ENCODE measurements at places on chromosomes 6 and 20.

GRCh38 chr20:48905297-48905647 lies 16.2 kb upstream of the ARFGEF2 start:
- DNase-seq = no peak

DNA sequence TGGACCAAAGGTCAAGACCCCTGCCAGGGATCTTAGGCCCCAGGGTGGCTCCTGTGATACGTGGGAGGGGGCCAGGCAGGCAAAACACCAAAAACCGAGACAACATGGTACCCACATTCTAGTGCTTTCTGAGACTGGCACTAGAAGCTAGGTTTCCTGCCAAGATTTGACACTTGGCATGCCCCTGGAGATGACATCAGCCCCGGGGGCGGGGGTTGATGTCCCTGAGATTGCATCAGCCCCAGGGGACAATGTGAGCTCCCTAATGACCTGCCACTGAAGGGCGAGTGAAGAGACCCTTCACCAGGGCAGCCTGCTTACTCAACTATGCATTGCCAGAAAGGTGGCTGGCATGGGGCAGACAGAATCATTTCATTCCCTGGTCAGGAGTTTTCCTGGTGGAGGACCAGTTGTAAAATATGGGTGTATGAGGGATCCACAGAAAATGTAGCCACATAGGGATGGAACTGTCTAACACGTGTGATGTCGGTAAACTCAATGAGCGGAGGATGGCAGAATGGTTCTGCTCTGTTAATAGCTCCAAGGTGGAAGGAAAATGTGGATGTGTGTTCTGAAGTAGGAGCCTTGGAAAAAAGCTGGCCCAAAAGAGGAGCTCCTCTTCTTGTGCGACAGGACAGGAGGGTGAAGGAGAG lies 219.7 kb downstream of the UNC5CL start:
- DNase-seq = no peak

DNA sequence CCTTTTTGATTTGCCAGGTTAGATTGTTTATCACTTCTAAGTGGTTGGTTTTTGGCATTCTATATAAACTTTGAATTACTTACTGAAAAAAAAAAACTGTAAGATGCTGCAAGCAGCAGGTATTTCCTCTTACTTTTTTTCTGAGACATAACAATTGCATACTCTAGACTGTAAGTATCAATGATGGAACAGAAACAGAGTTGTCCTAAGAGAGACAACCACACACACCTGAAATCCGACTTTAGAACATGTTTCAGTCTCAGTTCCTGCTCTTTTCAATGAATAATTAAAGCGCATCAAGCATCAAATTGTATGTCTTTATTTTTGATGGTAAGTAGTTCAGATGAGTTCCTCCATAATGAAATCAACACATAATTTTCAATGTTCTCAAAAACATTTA lies 105.3 kb upstream of the KHDRBS2 start:
- DNase-seq = no peak

DNA sequence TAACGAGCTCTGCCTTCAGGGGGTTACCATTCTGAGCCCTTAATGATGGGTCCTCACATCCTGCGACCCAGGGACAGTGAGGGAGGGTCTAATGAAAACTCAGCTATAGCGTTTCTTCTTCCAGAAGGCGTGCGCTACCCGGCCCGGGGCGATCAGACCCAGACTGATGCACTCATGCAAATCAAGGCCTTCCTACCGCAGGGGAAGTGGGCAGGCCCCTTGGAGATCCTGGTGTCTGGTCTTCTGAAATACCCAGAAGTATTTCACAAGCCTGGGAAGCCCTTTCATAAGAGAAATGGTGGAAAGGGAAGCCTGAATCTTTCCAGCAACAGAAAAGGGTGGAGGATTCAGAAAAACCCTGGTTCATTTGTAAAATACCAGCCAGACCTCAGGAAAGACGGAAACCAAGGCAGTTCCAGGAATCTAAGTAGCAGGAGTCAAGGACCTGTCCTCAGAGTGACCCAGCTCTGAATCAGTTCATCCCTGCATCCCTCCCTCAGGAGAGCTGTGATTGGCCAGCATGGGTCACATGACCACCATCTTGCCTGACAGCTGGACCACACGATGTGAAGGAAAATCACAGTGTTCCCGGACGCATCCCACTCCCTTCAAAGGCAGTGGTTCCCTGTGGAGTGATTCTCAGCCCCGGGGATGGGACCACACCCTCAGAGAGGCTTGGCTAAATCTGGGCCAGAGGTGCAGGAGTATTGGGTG lies 12.7 kb downstream of the BFSP1 start:
- no peak for DNase-seq

DNA sequence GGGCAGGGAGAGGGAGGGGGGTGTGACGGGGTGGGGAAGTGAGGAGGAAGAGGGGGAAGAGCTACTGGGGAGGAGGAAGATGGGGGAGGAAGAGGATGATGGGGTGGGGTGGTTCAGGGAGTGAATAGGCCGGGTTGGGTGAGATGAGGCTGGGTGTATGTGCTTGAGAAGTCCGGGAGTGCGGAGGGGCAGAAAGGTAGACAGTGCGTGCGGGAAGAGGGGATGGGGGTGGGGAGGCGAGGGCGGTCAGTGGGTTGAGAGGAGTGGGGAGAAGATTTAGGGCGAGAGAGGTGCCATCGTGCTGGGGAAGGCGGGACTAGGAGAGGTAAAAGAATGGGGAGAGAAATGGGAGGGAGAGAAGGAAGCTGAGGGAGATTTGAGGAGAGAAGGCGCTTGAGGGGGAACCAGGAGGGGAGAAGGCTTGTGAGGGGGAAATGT lies 30.9 kb upstream of the NOTCH4 start:
- DNase-seq = no peak

GRCh38 chr6:134764741-134765140 lies 185.2 kb downstream of the ALDH8A1 start:
- DNase-seq = no peak

- DNase-seq = no peak
Observed at GRCh38 chr6:41608443-41609151, 29.7 kb upstream of the MDFI start.

GRCh38 chr6:27303613-27304272 lies 8.3 kb downstream of the POM121L2 start:
- DNase-seq = no peak

GRCh38 chr6:24972311-24972958 lies 36.7 kb upstream of the RIPOR2 start:
- DNase-seq = no peak

DNA sequence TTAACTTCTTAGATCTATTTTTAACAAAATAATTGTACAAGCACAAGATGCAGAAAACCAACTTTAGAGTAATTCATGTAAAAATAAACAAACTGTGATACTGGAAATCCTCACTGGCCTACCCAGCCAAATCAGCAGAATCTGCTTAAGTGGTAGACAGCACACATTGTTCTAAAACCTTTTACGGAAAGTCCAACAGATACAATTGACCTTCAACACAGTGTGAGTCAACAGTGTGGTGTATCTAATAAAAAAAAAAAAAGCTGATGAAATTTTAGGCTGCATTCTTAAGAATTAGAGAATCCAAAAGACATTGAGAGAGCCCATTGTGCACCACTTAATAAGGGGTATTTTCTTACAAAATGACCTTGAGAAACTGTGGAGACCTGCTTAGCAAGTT lies 174.5 kb downstream of the COL21A1 start:
- DNase-seq = no peak

DNA sequence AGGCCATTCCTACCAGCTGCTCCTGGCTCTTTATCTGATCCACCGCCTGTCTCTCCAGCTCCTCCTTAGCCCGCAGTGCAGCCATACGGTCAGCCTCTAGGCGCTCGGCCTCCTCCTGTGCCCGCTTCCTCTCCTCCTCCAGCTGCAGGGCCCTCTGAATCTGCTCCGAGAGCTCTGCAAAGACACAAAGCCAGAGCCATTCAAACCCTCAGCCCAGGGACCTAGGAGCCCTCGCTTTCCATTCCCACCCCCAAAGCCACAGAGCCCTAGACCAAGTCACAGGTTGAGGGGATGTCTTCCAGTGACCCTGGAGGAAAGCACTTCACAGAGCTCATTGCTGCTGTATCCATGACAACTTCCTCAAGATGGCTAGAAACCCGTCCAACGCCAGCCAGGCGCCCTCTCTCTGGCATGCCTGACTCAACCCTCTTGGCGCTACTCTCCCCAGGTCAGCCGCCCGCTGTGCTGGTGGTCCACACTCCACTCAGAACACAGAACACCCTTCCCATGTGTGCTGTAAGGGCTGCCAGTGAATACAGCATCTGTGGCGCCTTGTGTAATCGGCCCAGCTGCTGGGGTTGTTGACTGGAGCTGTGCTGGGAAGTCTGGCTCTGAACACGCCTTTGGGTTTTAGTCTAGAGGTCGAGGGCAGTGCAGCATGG lies 49.3 kb downstream of the EZR start:
- DNase-seq = no peak

DNA sequence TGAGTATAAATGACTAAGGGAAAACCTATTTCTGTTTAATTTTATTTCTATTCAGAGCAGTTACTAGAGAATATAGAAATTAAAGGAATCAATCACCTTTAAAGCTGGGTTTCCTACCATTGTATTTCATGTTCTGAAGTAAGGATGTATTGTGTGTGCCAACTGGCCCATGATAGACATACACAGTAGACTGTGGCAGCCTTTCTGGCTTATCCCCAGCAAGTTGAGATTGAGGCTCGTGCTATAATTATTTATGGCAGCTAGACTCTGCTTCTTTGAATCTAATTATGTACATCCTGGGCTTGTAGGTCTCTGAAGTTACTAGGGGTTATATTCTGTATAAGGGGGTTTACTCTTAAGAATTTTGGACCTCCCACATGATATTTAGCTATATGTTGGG lies 44.4 kb downstream of the ZNF292 start:
- no peak for DNase-seq

GRCh38 chr6:159017757-159018559 lies 18.0 kb upstream of the RSPH3 start:
- DNase-seq = no peak

- DNase-seq = no peak
Observed at GRCh38 chr6:68994521-68994920, 359.4 kb downstream of the ADGRB3 start.

DNA sequence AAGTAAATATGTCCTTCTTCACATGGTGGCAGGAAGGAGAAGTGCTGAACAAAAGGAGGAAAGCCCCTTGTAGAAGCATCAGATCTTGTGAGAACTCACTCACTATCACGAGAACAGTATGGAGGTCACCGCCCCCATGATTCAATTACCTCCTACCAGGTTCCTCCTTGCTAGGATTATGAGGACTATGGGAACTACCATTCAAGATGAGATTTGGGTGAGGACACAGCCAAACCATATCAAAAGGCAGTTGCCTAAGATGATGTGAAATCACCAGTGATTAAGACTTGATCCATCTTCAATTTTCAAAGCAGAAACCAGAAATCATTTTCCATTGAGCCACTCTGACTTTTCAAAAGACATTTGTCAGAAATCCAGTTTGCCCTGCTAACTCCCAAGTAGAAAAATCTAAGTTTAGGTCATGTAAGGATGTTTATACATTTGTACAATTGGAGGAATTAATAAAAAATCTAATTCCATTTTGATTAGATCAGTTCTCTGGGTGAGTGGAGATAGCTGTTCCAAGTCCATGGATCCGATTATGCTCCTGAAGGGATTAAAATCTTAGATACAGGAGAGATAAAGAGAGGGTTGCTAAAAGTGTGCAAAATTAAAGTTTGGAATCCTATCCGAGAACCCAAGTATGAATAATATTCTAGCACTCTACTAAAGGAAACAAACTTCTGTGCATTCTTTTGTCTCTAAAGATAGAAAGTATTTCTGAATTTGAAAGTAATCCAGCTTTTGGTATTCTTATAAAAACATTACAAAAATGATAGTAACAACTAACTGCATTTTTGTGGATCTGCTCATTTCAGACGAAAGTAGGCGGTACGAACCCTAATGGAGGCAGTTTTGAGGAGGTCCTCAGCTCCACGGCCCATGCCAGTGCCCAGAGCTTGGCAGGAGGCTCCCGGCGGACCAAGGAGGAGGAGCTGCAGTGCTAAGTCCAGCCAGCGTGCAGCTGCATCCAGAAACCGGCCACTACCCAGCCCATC lies 39.5 kb downstream of the HDDC2 start:
- no peak for DNase-seq

DNA sequence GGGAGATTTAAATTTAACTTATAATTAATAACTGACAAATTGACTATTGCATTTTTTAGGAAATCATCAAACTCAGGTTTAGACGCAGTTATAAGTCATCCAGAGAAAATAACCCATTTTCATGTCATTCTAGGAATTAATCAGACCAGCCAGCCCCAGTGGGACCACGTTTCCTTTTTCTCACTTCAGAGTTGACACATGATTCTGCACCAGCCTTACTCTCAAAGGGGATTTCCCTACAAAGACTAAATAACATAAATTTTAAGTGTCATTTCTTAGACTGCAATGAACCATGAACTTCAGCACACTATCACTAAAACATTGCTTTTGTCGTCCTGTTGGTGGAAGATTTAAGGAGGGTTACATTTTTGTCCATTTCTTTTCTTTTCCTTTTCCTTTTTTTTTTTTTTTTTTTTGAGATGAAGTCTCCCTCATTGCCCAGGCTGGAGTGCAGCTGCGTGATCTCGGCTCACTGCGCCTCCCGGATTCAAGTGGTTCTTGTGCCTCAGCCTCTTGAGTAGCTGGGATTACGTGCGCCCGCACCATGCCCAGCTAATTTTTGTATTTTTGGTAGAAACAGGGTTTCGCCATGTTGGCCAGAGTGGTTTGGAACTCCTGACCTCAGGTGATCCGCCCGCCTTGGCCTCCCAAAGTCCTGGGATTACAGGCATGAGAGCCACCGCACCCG lies 3.6 kb downstream of the IPCEF1 start:
- DNase-seq = peak; percentile 28

DNA sequence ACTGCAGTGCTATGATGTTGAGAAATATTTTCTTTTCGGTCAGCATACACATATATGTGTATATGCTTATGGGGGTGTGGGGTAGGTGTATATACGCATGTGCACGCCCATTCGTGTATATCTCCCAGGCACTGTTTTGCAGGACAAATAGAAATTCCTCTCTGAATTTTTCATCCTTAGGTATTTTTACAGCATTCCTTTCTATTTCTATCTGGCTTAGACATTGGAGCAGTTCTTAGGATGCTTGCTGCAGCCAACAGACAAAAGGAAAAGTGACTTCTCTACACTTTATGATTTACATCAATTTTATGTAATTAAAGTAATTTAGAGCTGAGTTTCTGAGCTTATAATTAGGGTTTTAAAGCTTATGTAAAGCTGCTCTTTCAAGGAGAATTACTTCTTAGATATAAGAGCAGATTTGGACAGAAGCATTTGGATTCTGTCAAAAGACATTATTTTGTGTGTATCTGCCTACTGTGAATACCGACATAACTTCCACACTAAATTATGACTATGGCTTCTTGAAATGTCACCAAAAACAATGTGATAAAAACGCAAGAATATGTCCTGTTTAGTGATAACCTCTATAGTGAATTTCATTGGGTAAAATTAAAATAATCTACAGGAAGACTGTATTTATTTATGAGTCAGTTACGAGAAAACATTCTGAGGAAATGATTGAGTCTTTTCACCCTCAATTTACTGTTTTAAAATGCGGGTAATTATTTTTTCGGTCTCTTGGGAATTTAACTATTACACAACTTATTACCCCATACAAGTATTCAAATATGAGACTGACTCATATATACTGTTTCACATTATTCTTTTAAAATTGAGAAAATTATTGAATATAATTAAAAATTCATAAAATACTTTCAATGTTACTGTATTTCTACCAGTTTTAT lies 21.3 kb upstream of the CEP43 start:
- DNase-seq = no peak
